NCI-H345 (cell line): ENCODE measurements at places on chromosomes 7 and 10.

DNA sequence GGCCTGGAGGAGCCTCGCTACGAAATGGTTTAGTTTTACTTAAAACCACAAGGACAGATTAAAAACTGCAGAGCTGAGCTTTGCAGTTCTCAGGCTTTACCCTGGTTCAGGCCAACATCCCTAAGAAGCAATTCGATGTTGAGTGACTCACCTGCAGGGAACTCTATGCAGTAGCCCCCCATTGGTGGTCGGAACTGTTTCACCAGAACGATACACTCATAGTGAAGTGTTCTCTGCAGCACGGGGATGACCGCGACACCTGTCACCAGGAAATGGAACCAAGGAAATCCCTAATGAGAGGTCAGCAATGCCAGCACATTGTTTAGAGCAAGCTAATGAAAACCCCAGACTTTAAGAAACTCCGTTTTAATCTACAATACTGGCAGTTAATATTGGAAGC lies 18.0 kb downstream of the NUDT5 start:
- DNase-seq = no peak

DNA sequence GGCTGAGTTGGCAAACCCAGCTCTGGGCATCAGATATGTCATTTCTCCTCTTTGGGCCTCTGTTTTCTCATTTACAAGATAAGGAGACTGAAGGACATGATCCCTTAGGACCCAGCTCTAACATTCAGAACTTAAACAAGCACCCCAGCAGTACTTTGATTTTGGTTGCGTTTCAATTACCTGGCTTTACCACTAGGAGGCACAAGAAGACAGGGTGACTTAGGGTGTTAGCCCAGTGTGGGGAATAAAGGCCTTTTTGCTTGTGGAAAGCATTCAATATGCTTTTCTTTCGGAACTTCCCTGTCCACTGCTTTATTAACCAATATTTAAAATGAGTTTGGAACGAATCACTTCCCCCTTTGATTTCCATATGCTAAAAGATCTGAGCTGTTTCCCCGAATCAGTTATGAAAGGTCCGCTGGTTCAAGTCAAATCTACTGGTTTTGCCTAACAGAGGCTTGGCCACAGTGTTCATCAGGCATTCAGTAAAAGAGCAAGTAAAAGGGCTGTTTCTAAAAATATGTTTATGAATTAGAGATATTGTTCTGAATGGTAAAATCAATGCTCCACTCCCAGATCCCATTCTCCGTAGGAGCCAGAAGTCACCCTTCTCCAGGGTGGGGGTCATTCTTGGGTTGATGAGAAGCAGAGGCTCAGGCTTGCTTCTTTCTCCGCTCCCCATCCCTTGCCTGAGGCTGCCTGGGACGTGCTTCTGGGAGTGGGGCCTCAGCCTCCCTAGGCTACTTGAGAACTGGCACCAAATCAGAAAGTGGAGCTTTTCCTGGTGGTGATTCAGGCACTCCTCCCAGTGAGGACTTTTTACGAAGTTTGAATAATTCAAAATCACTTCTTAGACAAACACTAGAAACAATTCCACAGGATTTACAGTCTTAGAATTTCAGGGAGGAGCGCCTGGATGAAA lies 105.5 kb downstream of the MYOF start:
- DNase-seq = peak; percentile 64

- DNase-seq = no peak
Measured at GRCh38 chr10:23472181-23472580, 33.3 kb downstream of the OTUD1 start.

DNA sequence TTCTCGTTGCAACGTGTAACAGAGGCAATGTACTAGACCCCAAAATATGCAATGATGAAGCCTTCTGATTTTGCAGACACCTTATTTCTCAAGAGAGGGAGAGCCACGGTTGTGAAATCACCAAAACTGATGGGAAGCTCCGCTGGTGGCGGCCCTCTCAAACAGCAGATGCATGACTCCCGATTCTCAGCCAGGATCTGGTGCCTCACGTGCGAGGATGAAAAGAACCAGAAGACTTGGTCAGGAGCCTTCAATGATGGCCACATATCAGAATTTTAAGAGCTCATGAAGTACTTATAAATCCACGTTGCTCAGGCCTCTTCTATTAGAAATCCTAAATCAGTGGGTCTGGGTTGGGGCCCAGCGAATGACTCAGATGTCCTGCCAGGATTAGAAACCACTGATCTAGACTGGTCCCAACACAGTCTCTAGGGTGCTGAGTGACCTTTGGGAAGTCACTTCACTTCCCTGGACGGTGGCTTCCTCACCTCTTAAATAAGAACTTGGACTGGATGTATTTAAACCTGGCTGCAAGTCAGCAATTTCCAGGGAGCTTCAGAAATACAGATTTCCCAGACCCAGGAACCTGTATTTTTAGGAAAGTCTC lies 41.9 kb upstream of the FAM180A start:
- DNase-seq = no peak

- no peak for DNase-seq
Measured at GRCh38 chr10:71158902-71159301, 53.5 kb upstream of the UNC5B start.

GRCh38 chr10:60304829-60305379 lies 84.8 kb downstream of the ANK3 start:
- DNase-seq = no peak

DNA sequence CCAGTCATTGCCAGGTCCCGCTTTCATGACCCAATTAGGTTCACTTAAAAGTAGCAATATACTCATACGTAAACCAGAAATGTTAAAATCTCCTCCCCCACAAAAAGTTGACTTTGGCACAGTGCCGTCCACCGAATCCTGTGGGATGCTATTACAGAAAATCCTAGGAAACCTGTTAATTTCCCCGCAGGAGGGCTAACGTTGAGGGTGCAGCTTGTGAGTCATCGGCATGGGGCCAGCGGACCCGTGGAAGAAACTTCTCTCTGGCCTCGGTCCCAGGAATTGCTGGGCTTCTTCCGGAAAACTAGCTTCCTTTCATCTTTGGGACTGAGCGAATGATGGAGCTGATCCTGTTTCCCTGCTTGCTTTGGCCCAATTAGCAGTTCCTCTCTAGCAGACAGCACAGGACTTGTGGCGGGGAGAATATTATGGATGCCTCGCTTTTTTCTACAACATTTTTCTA lies 13.5 kb downstream of the CRYGN start:
- no peak for DNase-seq

DNA sequence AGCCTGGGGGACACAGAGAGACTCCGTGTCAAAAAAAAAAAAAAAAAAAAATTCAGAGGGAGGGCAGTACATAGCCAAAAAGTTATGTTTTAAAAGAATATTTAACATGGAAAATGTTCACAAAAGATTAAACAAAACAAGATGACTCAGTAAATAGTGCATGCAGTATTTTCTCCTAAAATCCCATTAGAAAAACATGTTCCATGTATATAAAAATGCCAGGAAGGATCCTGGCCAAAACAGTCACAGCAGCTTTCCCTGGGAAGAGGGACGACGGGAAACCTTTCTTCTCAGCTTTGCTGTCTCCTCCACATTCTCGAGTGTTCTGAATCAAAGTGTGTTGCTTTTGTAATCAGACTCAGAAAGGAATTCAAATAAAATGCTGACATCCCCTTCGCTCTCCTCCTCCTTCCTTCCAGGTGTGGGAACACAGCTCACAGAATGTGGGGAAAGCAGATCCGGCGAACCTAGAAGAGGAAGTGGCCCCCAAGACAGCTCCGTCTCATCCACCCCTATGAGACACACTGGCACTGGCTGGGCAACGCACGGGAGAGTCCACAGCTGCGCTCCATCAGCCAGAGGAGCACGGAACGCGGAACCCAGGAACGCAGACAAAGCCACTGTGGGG lies 139.4 kb downstream of the MAD1L1 start:
- DNase-seq = no peak

DNA sequence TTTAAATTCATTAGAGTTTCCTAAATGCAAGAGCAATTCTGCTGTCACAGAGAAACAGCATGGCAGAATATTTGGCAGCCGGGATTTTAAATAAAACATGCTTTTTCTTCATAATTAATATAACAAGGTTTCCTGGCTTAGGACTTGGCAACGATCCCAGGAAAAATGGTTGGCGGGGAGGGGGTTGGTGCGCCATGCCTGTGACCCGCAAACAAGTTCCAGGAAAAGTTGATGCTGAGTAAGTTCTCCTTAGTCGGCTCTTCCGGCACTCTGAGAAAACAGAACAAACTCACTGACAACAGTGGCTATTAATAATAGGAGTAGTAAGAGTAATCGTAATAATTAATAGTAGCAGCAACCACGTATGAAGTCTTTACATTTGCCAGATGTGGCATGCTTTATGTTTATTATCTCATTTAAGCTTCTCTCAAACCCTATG lies 4.6 kb downstream of the HABP2 start:
- DNase-seq = no peak

GRCh38 chr10:91410638-91411371 lies 661 bp downstream of the HECTD2 start:
- DNase-seq = peak; percentile 41

GRCh38 chr7:115672024-115672423 lies 358.5 kb downstream of the TFEC start:
- no peak for DNase-seq

- DNase-seq = no peak
Measured at GRCh38 chr7:80724249-80724871, 85.9 kb downstream of the CD36 start.

GRCh38 chr10:77202857-77203256 lies 434.8 kb downstream of the KCNMA1 start:
- DNase-seq = no peak

- DNase-seq = peak; percentile 66
Measured at GRCh38 chr7:80699045-80699638, 60.7 kb downstream of the CD36 start.

- no peak for DNase-seq
Measured at GRCh38 chr10:125025341-125025740, 83.4 kb downstream of the ZRANB1 start.

DNA sequence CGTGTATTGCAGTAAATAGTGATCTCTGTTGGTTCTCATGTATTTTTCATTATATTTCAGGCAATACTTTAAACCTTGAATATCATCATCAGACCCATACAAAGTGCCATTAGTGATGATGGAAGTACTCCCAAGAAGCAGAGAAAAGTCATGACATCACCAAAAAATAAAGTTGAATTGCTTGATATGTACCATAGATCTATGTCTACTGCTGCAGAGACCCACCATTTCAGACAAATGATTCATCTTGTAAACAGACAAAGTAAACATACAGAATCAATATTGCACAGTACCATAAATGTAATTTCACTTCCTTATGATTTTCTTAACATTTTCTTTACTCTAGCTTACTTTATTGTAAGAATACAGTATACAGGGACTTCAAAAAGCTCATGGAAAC lies 347.8 kb downstream of the IPMK start:
- no peak for DNase-seq

DNA sequence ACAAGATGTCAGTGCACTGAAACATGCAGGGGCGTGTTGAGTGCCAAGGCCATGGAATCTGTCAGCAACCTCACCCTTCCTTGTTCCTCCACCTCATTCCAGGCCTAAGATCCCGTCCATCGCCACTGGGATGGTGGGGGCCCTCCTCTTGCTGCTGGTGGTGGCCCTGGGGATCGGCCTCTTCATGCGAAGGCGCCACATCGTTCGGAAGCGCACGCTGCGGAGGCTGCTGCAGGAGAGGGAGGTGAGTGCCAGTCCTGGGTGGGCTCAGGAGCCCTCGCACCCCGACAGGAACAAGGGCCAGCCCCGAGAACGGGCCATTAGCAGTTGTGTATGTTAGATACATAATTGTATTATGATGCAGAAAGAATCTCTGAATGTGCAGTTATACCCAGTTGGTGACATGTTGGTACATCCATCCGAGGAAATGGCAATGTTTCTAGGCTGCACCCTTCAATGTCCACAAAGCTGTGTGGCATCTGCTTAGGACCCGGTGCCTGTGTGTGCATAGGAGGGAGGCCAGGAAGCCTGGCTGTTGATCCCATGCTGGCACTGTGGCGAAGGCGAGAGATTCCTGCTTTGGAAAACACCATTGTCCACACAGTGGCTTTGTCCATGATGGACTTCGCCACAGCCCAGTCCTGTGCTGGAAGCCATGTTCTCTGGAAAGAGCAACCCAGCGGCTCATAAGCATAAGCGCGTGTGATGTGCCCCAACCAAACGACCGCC lies 154.2 kb downstream of the EGFR start:
- no peak for DNase-seq

DNA sequence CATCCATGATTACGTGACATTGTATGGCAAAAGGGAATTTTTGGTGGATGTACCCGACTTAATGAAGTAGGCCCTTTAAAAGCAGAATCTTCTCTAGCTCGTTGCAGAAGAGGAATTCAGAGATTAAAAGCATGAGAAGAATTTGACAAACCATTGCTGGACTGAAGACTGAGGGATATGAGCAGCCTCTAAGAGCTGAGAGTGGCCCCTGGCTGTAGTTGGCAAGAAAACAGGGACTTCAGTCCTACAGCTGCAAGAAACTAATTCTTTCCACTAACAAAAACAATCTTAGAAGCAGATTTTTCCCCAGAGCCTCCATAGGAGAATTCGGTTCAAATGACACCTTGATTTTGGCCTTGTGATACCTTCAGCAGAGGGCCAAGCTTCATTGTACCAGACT lies 34.1 kb downstream of the MACC1 start:
- DNase-seq = no peak

DNA sequence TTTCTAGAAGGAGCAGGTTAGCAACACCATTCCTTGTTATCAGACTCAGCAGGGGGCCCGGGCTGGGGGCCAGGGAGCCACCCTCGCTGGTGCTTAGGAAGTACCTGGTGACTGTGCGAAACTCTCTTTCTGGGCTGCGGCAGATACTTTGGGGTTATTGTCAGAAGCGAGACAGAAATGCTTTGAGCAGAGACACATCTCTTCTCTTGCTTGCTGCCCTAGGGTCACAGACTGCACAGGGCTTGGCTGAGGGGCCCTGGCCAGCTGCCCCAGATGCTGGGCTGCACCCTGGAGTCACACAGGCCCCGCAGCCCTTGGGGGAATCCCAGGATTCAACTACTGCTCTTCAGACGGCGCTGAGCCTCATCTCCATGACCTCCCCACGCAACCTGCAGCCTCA lies 91.9 kb downstream of the WDFY4 start:
- DNase-seq = no peak

- DNase-seq = no peak
Measured at GRCh38 chr7:152899004-152899403, 139.5 kb downstream of the ACTR3B start.

DNA sequence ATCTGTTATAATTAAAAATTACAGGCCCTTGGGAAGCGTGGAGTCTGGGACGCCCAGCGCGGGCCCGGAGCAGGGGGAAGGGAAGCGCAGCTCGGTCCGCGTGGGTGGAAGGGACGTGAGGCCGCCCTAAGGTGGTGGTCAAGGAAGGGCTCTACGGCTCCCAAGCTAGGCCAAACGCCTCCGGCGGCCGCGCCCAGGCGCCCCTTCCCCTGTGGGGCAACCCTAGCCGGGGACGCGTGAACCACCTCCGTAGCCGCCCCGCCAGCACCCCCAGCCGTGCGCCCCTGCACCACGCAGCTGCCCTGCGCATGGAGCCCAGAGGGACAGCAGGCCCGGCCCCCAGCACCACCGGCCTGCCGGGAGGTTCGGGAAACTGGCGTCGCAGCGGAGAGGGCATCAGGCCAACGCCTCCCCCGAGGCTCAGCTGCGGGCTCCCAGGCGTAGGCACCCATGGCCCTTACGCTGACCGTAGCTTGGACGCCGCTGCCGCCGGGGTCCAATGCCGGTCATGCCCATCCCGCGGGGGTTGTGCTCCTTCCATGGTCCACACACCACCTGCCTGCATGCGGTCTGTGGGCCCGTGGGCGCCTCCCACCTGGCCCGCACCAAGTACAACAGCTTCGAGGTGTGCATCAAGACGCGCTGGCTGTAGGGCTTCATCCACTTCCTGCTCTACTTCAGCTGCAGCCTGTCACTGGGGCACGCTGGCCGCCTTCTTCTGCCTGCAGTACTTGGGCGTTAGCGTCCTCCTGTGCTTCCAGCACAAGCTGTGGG lies 166.7 kb downstream of the SEPTIN7 start:
- DNase-seq = no peak
